WERI-Rb-1 (cell line): ENCODE measurements at places on chromosomes 1 and 21.

DNA sequence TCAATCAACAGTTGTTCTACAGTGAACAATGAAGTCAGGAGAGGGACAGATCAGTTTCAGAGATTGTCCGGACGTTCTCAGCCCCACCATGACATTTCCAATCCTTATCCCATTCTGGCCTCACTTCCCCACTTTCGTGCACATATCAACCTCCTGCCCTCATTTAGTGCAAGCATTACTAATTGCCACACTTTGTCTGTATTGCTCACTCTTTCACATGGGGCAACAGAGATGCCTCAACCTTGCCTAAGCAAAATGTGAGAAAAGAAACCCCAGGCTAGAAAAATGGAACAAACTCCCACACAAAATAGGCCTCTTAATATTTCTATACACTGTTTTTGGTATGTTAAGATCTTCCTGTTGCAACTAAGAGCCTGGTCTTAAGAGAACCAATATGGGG is 8.9 kb upstream of the RGS1 start:
- DNase-seq = no peak

GRCh38 chr1:210646258-210646616 is 317.5 kb downstream of the HHAT start:
- no peak for DNase-seq

- DNase-seq = no peak
Measured at GRCh38 chr1:72481420-72481970, 199.2 kb upstream of the NEGR1 start.

GRCh38 chr1:99527078-99527477 is 118.8 kb upstream of the PALMD start:
- no peak for DNase-seq

DNA sequence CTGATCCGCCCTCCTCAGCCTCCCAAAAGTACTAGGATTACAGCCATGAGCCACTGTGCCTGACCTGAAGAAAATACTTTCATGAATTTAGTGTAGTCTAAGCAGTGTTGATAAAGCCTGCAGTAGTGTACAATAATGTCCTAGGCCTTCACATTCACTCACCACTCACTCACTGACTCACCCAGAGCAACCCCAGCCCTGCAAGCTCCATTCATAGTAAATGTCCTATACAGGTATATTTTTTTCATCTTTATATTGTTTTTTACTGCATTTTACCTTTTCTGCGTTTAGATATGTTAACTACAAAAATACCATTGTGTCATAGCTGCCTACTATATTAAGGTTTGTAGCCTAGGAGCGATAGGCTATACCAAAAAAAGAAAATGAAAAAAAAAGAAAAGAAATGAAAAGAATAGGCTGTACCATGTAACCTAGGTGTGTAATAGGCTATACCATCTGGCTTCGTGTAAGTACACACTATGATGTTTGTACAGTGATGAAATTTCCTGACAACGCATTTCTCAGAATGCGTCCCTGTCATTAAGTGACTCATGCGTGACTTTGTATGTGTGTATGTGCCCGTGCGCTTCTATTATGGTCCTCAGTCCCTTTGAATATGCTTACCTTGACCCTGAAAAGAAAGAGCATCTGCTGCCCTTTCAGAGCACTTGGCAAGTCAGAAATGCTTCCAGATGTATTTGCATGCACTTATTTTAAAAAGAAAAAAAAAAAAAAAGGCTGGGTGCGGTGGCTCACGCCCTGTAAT is 9.2 kb upstream of the SLAMF8 start:
- no peak for DNase-seq

GRCh38 chr1:109535971-109536491 is 3.6 kb upstream of the GPR61 start:
- DNase-seq = peak; percentile 70

DNA sequence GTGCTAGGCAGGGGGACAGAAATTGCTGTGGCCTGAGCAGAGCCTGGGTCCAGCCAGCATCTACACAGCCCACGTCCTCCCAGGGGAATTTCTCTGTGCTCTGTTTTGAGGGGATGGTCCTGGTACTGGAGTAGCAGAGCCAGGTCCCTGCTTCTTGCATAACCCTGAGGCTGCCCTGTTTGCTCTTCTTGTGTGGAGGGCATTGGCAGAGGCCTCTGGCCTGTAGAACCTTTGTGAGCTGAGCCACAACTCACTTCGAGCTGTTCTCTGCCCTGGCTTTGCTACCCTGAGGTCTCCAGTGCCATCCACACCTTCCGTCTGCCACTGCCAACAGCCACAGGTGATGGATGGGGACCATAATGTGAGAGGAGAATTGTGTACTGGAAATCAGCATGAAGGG is 101.9 kb downstream of the KCNJ15 start:
- DNase-seq = no peak

DNA sequence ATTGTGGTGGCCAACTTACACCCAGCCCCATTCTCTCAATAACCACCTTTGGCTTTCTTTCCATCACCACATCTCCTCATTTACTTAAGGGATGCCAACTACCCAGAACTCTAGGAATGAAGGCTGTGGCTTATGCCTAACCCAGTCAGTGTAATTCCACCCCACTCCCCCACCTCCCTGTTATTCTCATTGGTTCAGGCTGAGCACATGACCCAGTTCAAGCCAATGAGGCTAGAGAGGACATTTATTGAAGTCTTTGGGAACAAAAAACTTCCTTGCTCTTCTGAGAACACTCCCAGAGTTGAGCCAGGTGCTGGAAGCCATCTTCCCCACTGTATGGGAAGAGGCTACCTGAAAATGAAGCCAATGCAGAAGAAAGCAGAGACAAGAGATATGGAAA is 22.8 kb upstream of the CD2 start:
- DNase-seq = no peak

DNA sequence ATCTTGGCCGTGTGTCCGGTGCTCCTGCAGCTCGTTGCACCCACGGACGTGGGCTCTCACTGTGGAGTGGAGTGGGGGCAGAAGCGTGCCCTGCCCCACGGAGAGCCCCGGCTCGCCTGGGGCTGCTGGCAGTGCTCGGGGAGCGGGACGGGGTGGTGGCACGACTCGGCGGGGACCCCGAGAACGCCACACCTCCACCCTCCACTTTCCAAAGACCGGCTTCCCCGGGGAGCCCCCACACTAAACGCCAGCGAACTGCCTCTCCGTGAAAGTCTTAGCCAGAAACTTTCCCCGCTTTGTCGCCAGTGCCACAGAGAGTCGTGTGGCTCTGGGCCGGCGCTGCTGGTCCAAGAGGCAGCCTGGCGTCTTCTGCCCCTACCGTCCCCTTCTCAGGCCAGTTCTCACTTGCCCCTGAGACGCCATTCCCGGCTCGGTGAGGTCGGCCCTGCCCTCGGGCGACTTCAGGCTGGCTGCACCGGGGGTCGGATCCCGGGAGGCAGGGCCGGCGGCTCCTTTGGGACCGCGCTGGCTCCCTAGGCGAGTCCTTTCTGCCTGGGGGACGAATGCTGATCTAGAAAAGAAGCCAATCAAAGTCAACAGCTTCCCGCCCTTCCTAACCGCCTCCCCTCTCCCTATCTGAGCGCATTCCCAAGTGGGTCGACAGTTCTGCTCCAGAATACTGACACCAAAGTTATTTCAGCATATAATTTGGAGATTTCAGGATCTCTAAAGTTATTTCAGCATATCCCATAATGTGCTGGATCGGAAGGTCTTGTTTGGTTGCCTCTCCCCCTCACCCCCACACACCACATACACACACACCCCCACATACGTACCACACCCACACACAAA is 2.6 kb upstream of the SAMD13 start:
- peak; percentile 37 for DNase-seq

DNA sequence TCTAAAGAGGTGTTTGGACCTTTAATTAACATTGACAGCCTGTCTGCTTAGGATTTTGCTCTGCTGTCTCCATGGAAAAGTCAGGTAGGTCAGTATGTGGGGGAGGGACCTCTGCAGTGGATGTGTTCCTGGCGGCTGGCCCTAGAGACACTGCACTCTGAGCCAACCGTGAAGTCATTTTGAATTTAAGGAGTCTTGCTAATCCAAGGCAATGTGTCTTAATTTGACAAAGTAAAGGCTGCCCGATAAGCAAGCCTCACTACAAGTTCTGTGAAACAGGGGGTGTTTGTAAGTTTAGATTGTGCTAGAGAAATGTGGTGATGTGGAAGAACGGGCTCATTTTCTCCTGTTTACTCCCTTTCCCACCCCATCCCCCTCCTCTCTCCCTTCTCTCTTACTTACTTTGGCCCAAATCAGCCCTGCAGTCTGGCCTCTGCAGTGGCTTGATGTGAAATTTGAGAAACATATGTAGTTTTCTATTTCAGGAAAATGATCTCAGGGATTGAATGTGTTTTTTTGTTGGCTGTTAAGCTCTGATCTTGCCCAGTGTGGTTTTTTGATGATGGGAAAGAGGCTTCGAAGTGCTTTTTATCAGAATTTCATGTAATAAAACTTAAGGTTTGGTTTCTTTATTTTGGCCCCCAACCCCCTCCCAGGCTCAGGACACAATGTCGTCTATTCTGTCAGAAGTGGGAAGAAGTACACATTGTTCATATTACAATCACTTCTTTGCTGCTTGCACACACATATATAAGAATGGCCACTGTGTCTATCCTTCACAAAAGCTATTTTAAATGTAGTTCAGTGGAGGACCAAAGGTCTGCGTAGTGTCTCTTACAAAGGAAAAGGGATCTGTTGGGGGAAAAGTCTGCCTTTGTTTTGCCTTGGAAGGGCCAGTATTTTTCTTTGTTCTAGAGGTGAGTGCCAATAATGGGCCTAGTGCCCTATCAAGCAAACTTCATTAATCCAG is 96.6 kb downstream of the FGGY start:
- DNase-seq = peak; percentile 88

DNA sequence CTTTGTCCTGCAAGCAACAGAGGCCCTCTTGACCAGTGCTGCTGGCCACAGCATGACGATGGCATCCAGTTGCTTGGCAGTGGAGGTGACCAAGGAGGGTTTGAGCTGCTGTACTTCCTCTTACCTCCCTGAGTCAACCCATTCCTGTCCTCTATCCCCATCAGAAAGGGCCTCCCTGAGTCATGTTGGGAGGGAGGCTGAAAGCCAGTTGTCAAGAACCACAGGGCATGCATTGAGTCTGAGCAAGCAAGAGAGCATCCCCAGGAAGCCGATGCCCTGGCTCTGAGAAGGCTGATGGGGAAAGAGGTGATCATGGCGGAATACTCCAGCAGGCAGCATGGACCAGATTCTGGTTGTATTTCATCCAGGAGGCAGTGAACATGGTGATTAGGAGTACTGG is 69.6 kb downstream of the LACTBL1 start:
- DNase-seq = no peak

- DNase-seq = peak; percentile 46
Measured at GRCh38 chr1:3501856-3502640, 47.6 kb downstream of the ARHGEF16 start.

DNA sequence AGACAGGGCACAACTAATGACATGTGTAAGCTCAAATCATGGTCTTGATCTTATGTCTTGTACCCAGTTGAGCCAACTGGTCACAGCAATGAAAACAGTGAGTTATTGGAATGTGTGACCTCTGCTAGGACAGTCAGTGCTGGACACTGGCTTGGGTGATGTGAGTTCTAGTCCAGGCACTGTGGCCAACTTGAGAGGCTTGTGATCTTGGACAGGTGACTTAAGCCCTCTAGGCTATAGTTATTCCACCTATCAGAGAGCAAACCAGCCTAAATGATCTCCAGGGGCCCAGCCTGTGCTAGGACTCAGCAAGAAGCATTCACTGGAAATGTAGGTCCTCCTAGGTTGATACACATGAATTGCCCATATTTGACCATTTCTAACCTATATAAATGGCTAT is 1.1 kb downstream of the KCNE2 start:
- no peak for DNase-seq

DNA sequence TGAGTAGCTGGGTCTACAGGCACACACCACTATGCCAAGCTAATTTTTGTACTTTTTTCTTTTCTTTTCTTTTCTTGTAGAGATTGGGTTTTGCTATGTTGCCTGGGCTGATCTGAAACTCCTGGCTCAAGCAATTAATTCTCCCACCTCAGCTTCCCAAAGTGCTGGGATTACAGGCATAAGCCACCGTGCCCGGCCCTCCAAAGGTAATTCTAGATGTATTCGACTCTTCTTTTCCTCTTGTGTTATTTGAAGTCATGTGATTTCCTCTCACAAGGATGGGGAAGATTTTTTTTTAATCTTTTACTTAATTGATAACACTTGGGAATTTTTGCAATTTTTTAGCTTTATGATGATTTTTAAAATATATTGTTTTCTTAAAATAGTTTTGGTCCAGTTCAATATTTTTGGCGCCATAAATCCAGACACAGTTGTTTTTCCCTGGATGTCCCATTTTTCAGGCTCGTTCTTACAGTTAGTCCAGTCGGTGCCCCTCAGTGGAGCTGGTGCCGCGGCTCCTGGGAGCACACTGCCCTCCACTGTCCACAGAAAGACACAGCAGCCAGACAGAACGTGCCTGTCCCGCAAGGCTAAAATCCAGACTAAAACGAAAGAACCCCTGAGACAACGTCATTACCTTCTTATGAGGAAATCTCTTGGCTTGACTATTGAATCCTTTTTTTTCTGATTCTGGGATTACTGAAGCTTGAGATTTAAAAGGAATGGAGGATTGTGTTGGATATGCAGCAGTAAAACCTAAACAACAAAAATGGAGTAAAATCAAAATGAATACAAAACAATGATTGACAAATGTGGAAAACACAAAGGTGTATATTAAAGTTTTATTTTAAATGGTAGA is 22.4 kb downstream of the STPG1 start:
- DNase-seq = peak; percentile 74

DNA sequence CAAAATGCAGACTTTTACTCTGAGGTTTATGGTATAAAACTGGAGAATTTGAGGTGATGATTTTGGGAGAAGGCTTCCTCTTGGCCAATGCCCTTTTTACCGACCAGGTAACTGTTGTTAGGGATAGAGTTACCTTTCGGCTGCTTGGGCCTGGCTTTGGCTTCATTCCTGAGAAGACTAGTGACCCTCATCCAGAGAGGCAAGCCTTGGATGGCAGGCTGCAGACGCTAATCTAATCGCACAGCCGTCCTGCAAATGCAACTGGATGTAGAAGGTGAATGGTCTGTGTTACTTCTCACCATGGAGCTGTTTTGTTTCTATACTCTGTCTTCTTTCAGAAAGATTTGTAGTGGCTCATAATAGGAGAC is 124.6 kb downstream of the CNIH3 start:
- DNase-seq = no peak

- DNase-seq = no peak
Measured at GRCh38 chr1:22503721-22504410, 52.2 kb downstream of the ZBTB40 start.

DNA sequence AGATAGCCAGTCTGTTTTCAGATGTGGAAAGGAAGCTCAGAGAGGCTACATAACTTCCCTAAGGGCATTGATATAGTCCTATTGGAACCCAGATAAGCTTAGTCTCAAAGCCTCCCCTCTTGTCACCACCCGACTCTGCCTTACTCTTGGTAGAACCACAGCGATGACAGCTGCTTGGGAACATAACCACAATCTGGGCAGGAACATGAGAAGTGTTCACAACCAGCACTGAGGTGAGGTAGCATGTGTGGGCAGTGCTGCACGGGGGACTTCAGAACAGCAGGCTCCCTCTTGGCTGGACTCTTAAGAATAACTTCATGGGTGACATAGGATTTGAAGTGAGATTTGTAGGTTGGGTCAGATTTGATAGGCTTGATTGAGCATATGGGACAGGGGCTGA is 9.3 kb upstream of the S100A10 start:
- no peak for DNase-seq

- DNase-seq = no peak
Measured at GRCh38 chr1:236685205-236685916, 938 bp upstream of the ACTN2 start.

- DNase-seq = no peak
Measured at GRCh38 chr21:46622226-46622625, 13.2 kb upstream of the PRMT2 start.

GRCh38 chr1:216111842-216112241 is 311.4 kb downstream of the USH2A start:
- no peak for DNase-seq
